ENCODE measurements at places on chromosomes 5 and 9.

DNA sequence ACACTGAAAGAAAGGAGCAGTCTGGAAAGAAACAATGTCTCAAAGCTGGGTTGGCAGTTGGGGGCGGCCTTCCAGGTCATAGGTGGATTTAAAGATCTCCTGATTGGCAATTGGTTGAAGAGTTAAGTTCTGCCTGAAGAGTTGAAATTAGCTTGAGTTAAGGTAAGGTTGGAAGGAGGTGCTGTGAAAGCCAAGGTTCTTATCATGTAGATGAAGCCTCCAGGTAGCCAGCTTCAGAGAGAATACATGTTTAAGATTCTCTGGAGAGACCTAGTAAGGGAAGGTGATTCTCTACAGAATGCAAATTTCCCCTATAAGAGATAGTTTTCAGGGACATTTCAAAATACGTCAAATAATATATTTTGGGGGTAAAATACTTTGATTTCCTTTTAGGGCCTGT, 387.1 kb downstream of the TMEM232 start:
- DNase-seq = no peak

- no peak for DNase-seq
Measured at GRCh38 chr5:62574599-62574998, 4.0 kb upstream of the LRRC70 start.

DNA sequence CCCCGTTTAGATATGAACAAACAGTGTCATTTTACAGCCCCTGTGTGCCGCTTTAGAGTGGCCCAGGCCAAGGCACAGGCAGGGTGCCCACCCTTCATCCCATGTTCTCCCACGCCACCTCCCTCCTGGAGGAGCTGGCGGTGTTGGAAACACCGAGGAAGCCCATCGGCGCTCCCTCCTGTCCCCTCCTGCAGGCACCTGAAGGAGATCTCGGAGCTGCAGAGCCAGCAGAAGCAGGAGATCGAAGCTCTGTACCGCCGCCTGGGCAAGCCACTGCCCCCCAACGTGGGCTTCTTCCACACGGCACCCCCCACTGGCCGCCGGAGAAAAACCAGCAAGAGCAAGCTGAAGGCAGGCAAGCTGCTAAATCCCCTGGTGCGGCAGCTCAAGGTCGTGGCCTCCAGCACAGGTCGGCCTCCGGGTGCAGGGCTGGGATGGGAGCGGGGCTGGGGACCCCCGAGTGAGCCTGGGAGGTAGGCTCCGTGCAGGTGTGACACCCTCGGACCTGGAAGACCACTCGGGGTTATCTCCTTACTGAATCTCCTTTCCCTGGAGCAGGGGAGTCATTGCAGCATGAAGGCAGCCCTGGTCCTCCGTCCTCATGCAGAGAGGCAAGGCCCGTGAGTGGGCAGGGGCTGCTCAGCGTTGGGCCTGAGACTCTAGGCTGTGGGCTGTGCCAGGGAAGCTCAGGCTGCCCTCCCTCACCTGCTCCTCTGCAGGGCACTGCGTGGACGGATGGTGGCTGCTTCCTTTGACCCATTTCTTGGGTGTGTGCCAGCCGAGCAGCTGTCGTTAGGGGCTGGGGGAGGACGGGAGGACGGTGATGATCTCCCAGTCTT, 113.9 kb downstream of the WNK2 start:
- no peak for DNase-seq

- DNase-seq = no peak
Measured at GRCh38 chr9:15244001-15244441, 63.0 kb downstream of the TTC39B start.

- no peak for DNase-seq
Measured at GRCh38 chr9:78470216-78470615, 173.3 kb downstream of the PSAT1 start.

- no peak for DNase-seq
Measured at GRCh38 chr9:133954862-133955529, 37.1 kb downstream of the VAV2 start.

- no peak for DNase-seq
Measured at GRCh38 chr5:117945258-117945657, 1043.1 kb downstream of the DTWD2 start.

- DNase-seq = no peak
Measured at GRCh38 chr5:93087326-93087725, 493.7 kb downstream of the NR2F1-AS1 start.

DNA sequence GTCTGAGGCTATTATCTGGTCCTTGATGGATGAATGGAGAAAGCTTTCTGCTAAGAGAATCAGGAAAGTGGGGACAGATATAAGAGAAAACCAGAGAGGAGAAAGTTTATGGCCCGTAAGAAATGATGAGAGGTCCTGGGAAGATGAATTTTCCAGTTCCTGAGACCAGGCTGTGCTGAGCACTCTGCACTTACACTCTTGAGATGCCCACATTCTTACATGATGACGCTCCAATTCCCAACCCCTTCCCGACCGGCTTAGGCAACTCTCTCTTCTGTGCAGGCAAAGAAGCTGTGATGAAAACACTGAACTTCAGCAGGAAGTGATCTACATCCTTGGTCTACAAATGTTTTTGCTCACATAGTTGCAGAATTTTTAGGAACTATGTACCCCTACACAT, 417.0 kb downstream of the ARHGEF28 start:
- DNase-seq = no peak

GRCh38 chr9:33453999-33454660, 6.7 kb upstream of the AQP3 start:
- no peak for DNase-seq

Measured in stimulated activated CD4-positive, alpha-beta T cell treated with anti-CD3 and anti-CD28 coated beads, Interleukin-4, amount 100 ng/mL, for 24 hours (primary cell).